Cardiac atrium fibroblast (primary cell): ENCODE measurements at places on chromosomes 4 and X. TPM values are rescaled to one million over a fixed set of nuclear protein-coding genes. Genes with fewer than 3 reads are reported as not detected.

Gene ABLIM2
- 0.32 and 1.1 TPM in 2 replicates for total RNA-seq

Gene TMEM271
- total RNA-seq, result not detected in 2 replicates

Gene HPGDS
- total RNA-seq, result not detected in 2 replicates

Gene MUC7
- total RNA-seq, result not detected in 2 replicates

Gene NAP1L5
- total RNA-seq, result 6.8 and 8.3 TPM in 2 replicates

Gene AFF2
- total RNA-seq, result 0.18 and 0.65 TPM in 2 replicates

Gene CSAG1
- not detected in 2 replicates for total RNA-seq
